Urinary bladder (tissue), 4 donors: ENCODE measurements at places on chromosomes 16 and 17. TPM values are rescaled to one million over a fixed set of nuclear protein-coding genes. Genes with fewer than 3 reads are reported as not detected.

Gene KRTAP3-1
- total RNA-seq: not detected

Gene PRCD
- total RNA-seq: 7.1 TPM

Gene NCBP3
- 42.0 TPM for total RNA-seq

Gene MYH1
- total RNA-seq: 0.21 TPM

Gene CDH3
- 5.7 TPM for total RNA-seq

Gene SEZ6
- total RNA-seq: 0.16 TPM

Gene OR1A1
- not detected for total RNA-seq

Gene DNAAF1
- not detected for total RNA-seq

Gene MSLN
- total RNA-seq: 0.74 TPM

Gene CBFA2T3
- total RNA-seq: 1.5 TPM

Gene EPX
- total RNA-seq: 0.11 TPM

Gene HIC1
- 31.4 TPM for total RNA-seq

Gene ACE
- total RNA-seq: 8.0 TPM

Gene OR4D1
- total RNA-seq: not detected

Gene CACNG5
- total RNA-seq: not detected

Gene ABI3
- 3.0 TPM for total RNA-seq

Gene CSH1
- 0.42 TPM for total RNA-seq

Gene KCNH4
- 0.79 TPM for total RNA-seq

Gene CIITA
- total RNA-seq: 5.6 TPM

Gene TMC7
- total RNA-seq: 3.7 TPM

Gene GSDMA
- 0.21 TPM for total RNA-seq

Gene PRR15L
- 3.4 TPM for total RNA-seq

Gene TBC1D28
- total RNA-seq: not detected

Gene C16orf87
- 11.7 TPM for total RNA-seq

Gene TPSAB1
- total RNA-seq: 10.8 TPM

Gene NRN1L
- total RNA-seq: not detected

Gene VMO1
- 0.95 TPM for total RNA-seq

Gene C16orf46
- total RNA-seq: 0.63 TPM
